Testis (tissue), 5 donors: ENCODE measurements at places on chromosomes 1 and 21. TPM values are rescaled to one million over a fixed set of nuclear protein-coding genes. Genes with fewer than 3 reads are reported as not detected.

DNA sequence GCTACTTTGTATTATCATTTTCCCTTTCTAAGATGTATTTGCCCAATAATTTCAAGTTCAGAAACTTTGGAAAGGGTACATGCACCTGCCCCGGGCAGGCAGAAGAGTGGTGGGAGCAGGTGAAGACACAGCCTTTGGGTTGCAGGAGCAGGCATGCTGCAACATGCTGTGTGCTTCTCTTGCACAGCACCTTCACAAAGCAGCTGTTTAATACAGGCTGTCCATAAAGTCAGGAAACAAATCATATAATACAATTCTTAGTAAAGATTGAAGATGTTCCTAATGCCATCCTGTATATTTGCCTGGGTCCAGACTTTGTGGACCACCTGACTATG, 182.9 kb downstream of the ZNF281 start:
- no peak for DNase-seq

DNA sequence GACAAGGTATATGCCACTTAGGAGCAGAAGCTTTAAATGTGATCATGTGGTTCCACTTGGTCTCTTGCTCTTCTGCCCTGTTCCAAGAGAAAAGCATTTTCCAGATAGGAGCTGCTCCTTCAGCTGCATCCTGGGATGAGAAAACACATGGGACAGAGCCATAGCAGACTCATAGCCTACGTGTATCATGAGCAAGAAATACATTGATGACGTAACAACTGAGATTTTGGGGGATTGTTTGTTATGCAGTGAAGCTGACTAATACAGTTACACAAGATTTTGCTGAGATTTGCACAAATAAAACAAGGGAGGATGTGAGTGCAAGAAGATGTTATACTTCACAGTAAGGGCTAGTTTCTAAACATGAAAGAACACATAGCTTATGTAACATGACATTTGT, 36.0 kb upstream of the IRF2BP2 start:
- no peak for DNase-seq

GRCh38 chr1:166090244-166090643, 76.6 kb downstream of the FAM78B start:
- DNase-seq = no peak

GRCh38 chr1:60458111-60458510, 384.5 kb upstream of the C1orf87 start:
- DNase-seq = no peak

GRCh38 chr1:160130486-160130885, 14.9 kb downstream of the ATP1A2 start:
- no peak for DNase-seq

- no peak for DNase-seq
These were observed 84.2 kb downstream of the RGL1 start for GRCh38 chr1:183889095-183889494.

DNA sequence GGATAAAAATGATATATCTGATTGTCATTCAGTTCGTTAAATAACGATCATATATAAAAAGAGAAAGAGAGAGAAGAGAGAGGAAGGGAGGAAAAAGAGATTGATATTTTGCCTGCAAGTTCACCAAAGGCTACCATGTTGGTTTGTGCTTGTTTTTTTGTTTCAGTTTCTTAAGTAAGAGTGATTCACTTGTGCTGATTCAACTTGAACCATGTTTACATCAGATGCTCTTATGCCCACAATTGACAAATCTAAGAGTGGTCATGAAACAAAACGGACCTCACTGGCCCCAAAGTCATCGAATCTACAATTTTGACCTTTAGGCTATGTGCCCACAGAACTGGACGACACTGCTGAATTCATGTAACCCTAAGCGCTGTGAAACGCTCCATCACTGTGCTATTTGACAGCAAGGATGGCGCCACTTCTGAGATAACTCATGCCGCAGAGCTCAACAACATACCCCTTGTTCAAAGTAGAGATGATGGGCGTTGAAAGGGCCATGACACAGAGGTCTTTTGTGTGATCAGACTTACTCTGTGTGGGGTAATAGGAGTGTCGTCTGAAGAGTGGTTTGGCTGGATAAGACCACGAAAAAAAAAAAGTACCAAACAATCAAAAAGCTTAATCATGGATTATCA, 481.4 kb downstream of the SETD4 start:
- no peak for DNase-seq

GRCh38 chr1:119341372-119341947, 27.1 kb upstream of the HAO2 start:
- no peak for DNase-seq

DNA sequence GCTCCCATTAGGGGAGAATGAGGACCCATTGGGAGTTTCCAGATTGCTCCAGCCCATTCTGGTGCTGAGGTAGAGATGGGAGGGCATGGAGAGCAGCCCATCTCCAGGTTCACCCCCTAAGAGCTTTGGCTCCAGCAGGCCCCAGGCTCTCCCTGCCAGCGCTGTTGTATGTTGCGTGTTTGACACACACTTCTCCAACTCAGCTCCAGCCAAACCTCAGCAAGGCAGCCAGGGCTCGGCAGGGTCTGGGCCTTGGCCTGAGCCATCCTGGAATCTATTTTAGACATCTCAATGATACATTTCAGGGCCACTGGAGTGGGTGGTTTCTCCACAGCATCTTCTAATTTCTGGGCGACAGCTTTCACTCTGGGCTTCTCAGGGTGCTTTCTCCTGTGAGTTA, 117.0 kb downstream of the NAV1 start:
- DNase-seq = no peak

DNA sequence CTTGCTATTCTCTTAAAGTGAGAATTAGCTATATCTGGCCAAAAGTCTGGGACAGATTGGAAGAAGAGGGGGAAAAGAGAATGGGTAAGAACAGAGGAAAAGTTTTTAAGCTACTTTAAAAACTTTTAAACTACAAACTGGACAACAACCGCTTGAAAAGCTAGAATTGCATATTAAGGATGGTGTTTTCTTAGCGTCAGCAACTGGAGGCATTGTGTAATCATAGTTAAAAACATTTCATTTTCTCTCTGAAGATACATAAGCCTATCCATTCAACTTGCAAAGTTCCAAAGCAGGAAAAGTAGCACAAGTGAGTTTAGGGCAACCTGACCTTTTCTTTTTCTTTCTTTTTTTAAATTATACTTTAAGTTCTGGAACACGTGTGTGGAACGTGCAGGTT, 10.9 kb downstream of the PBX1 start:
- DNase-seq = no peak

DNA sequence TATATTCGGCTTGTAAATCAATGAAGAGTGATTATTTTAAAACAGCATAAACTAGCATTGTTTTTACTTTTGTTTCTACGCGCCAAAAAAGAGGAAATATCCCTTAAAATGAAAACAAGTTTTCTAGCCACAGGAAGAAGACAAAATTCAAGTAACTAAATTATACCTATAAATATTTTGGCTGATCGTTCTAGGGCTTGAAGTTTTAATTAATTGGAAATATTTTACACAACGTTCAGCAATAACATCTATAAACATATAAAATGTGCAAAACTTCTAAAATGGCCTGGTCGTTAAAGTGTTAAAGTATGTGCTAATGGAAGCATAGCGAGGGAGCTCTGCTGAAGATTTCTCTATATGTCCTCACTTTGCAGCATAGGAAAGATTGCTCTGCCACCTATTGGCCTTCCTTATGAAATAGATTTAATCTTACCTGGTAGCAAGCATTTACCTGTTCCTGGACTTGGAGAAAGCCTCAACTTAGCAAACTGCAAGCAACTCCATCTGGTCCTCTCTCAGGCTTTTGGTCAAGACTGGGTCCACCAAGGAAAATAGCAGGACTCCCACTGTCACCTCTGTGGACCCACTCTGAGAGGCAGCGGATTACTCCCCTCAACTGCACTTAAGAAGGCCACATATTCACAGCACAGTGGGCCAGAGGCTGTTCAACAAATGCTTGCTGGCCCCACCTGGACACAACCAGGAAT, 351.3 kb upstream of the RUNX1 start:
- no peak for DNase-seq

DNA sequence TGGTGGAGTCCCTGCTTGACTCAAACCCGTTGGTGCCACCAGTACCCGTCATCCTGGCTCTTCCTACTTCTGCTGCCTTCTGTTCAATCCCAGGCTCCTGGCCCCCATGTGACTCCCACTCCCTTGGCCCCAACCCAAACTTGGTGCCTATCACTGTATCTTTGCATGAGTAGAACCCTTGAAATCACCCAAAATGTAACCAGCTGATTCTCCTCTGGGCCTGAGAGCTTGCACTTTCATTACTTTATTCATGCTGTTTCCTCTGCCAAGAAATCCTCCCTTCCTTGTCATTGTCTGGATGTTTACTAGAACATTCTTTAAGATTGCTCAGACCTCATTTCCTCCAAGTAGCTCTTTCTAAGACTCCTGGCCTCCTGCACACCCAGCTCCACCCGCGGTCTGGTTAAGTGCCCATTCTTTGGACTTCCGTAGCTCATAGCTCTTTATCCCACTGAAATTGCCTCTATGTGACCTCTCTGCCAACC, 15.7 kb downstream of the PTAFR start:
- peak; percentile 34 for DNase-seq

- no peak for DNase-seq
These were observed 15.6 kb upstream of the CA6 start for GRCh38 chr1:8930116-8930515.

GRCh38 chr21:23507501-23507900, 2099.8 kb downstream of the MRPL39 start:
- DNase-seq = no peak

DNA sequence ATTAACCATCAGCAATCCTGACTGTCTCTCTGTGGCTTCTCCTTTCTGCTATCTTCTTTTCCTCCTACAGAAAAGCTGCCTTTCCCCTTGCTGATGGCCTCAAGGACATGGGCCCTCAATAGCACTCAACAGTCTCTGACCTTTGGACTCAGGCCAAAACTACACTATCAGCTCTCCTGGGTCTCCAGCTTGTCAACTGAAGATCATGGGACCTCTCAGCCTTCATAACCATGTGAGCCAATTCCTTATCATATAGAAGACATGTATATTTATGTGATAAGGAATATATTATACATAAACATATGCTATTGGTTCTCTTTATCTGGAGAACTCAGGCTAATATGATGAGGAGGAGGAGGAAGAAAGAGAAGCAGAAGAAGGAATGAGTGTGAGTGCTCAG, 91.8 kb upstream of the GJB5 start:
- DNase-seq = no peak

DNA sequence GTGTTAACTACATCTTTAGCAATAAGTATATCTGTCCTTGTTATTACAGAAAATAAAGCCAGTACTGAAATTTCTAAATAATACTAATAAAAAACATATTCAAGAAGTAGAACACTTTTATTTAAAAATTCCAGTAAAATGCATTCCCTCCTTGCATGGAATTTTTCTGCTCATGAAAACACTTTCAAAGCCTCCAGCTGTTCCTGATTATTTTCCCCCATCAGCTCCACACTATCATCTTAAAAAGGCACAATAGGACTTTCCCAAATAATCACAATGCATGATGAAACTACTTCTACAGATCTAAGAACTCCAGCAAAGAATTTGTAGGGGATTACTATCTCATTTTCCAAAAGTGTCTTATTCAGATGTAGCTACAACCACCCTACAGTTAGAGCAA, 162.6 kb upstream of the USP25 start:
- no peak for DNase-seq

DNA sequence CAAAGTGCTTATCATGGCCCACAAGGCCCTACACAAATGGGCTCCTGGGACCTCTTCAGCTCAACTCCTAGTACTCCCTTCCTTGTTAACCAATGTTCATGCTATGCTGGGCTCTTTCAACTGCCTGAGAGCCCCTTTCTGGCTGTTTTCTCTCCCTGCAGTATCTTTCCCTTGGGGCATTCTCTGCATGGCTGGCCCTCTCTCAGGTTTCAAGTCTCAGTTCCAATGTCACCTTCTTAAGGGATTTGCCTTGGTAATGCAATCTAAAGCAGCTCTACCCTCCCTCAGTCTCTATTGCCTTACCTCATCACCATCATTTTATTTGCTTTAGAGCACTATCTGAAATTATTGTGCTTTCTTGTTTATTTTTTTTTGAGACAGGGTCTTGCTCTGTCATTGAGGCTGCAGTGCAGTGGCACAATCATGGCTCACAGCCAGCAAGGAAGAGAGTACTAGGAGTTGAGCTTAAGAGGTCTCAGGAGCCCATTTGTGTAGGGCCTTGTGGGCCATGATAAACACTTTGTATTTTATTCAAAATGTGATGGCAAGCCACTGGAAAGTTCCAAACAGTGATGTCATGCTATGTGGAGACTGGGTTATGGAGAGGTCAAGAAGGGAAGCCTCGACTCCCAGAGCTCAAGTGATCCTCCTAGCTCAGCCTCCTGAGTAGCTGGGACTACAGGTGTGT, 63.4 kb upstream of the SRSF10 start:
- DNase-seq = no peak

GRCh38 chr1:46646331-46646730, 21.8 kb downstream of the ATPAF1 start:
- no peak for DNase-seq

DNA sequence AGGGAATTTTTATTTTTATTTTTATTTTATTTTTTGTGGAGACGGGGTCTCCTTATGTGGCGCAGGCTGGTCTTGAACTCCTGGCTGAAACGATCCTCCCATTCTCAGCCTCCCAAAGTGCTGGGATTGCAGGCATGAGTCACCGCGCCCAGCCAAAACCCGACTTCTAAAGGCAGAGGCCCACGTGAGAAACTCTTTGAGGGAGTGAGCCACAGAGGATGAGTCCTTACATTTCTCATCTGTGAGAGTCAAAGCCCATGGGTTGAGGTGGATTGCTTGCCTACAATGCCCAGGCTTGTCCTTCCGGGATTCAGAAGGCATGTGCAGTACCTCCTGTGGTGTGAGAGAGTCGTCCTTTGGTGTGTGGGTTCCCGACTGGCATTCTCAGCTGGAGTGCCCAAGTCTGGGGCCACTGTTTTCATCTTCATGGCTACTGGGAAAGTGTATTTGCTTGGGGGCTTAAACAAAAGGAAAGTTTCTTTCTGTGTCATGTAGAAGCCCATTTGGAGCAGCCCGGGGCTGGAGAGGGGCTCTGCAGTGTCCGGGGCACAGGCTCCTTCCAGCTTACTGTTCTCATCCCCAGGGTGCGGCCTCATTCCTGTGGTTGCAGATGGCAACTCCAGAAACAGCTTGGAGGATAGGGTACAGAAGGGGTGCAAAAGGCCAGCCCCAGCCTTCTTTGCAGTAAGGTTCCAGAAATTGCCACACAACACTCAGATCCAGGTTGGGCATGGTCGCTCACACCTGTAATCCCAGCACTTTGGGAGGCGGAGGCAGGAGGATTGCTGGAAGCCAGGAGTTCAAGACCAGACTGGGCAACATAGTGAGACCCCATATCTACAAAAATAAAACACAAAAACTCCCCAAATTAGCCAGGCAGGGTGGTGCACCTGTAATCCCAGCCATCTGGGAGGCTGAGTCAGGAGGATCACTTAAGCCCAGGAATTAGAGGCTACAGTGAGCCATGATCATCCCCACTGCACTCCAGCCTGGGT, 29.4 kb upstream of the CSF3R start:
- DNase-seq = no peak

PAPPA2 gene
- 2.2 TPM for total RNA-seq

CHIA gene
- total RNA-seq = 0.31 TPM

LRRC71 gene
- total RNA-seq = 23.1 TPM

TMEM61 gene
- 1.1 TPM for total RNA-seq

TAL1 gene
- total RNA-seq = 3.5 TPM

FNDC5 gene
- 9.4 TPM for total RNA-seq

EDEM3 gene
- total RNA-seq = 23.5 TPM

OPRD1 gene
- 0.63 TPM for total RNA-seq

PGLYRP3 gene
- total RNA-seq = not detected

JAM2 gene
- 91.1 TPM for total RNA-seq

AKNAD1 gene
- 3.8 TPM for total RNA-seq

C1orf21 gene
- total RNA-seq = 13.9 TPM

UQCRHL gene
- 1.5 TPM for total RNA-seq

A3GALT2 gene
- total RNA-seq = 1.7 TPM
